Activated CD8-positive, alpha-beta memory T cell treated with anti-CD3 and anti-CD28 coated beads for 48 hours (primary cell): ENCODE measurements at places on chromosomes 7 and 10.

GRCh38 chr7:48237354-48237753 lies 66.1 kb downstream of the ABCA13 start:
- no peak for DNase-seq

DNA sequence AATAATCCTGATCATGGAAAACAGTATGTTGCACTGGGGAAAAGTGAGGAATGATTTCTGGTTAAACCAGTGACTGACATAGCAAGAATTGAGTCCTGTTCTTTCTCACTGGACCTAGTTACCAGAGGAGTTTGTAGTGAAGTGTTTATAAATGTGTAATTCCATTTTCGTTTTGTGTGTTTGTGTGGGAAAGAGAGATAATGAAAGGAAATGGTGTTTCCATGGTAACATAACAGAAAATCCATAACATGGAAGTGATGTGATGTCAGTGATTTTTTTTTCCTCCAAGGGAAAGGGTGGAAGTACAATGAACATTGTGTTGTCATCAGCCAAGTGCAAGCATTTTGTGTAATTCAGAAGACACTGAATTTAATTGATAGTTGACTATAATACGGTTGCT lies 283.9 kb downstream of the PLXDC2 start:
- DNase-seq: no peak

GRCh38 chr10:5744849-5745248 lies 60.2 kb downstream of the TASOR2 start:
- no peak for DNase-seq

- DNase-seq: no peak
Observed at GRCh38 chr7:80307227-80307856, 172.7 kb downstream of the GNAI1 start.

DNA sequence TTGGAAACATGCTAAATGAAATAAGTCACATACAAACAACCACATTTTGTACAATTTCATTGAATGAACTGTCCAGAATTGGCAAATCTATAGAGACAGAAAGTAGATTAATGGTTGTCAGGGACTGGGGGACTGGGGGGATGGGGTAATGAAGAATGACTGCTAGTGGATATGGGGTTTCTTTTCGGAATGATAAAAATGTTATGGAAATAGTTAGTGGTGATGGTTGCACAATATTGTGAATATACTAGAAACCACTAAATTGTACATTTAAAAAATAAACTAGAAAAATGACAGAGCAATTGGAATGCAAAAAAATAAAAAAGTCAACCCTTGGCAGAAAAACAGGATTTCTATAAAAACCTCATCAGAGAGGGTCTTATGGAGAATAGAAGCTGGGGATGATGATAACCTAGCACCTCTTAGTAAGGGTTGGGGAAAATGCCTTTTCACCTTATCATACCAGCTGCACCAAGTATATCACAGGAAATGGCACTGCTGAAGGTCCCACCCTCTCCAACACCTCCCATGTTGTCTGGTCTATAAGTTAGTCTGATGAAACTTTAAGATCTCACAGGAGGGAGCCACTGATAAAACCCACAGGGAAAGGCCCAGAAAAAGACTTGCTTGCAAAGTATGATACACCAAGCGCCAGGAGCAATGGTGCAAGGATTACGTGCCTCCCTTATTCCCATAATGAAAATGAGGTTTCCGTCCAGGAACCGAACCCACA lies 23.1 kb upstream of the JAZF1 start:
- DNase-seq: no peak

DNA sequence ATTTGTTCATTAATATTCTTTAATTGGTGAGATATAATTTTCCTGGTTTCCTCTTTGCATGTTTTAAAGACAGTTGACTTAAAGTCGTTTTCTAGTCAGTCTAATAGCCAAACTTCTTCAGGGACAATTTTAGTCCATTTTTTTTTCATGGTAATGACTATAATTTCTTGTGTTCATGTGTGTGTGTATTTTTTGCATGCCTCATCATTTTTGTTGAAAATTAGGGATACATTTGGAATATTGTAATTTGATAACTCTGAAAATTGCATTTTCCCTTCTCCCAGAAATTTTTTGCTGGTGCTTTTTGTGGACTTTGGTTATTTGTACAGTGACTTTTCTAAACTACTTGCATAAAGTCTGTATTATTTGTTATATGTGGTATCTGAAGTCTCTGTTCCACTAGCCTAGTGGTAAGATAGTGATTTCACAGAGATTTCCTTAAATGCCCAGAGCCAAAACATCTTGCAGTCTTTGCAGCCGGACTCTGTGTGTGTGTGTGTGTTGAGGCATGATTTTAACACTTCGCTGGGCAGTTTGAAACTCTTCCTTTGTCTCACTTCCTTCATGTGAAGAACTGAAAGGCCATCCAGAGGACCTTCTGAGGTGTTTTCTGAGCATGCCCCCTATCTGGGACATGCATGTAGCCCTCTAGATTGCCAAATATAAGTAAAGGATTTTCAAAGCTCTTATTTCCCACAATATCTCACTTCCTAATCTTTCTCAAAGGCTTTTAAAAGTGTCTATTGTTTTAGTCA lies 40.9 kb upstream of the ZNF365 start:
- DNase-seq: no peak

DNA sequence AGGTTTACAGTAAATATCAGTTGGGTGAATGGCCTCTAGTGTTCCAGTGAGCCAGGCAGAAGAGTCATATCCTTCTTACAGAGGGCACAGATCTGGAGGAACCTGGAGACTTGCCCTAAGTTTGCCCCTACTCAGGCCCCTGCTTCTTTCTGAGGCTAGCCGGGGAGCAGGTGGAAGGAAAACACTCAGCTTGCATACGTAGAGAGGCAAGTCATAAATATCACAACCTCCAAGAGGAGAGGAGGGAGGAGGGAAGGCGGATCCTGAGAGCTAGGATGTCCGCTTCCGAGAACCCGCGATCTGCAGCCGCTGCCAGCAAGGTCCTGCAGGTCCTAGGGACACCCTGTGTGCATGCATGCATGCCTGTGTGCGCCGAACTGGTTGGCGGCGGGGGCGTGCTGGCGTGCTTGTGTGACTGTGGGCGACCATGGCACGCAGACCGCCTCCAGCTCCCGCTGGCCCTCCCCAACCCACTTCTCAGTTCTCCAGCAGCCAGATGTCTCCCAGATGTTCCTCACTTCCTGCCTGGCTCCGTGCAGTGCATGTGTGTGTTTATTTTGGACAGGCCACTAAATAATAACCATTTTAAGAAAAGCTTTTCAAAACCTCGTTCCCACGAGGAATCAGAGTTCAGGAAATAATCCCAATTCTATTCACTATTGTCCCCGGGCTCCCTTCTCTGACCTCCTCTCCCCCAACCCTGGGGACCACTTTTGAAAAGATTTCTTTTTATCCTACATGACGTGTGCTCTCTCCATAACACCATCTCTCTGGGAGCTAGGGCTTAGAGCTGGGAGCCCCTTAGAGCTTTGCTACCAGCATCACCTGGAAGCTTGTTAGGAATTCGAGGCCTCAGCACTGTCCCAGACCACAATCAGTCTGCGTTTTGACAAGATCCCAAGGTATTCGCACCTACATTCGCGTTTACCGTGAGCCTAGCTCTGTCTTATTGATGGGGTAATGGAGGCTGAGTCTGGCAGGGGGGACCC lies 32.4 kb downstream of the UNC5B start:
- no peak for DNase-seq

DNA sequence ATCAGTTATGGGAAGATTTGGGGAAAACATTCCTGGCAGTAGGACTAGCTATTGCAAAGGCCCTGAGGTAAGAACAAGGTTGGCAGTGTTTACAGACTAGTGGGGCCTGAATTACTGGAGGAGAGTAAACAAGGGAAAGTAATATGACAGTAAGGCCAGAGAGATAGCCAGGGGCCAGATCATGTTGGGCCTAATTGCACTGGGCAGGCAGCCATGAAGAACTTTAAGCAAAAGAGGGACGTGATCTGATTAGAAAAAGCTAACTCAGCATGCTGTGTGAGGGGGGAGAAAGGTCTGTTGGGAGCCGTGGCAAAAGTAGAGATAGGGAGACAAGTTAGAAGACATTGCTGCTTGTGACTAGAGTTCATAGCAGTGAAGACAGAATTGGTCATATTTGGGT lies 9.2 kb downstream of the NUP42 start:
- no peak for DNase-seq

GRCh38 chr7:69840248-69840647 lies 242.0 kb downstream of the AUTS2 start:
- DNase-seq: no peak

GRCh38 chr7:51613911-51614357 lies 297.3 kb upstream of the COBL start:
- DNase-seq: no peak

- no peak for DNase-seq
Observed at GRCh38 chr7:836429-836828, 4.2 kb downstream of the SUN1 start.

GRCh38 chr7:138669364-138669763 lies 31.8 kb downstream of the SVOPL start:
- DNase-seq: no peak

- DNase-seq: no peak
Observed at GRCh38 chr10:104895541-104895940, 254.5 kb downstream of the SORCS3 start.

DNA sequence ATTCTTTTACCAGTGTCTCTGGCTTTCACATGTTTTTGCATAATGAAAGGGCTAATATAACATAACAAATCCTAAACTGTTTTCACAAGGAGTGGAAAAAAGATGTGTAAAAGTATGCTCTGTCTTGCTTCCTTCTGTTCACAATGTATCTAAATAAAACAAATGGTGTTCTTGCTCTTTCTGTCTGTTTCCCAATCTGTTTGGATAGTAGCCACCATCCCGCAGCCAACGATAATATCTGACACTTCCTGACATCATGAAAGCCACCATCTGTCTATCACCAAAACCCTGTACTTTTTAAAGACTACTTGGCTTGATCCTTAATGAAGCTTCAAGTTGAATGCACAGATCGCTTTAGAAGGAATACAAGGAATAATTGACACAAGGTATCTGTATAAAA lies 246.2 kb downstream of the ETV1 start:
- DNase-seq: no peak

DNA sequence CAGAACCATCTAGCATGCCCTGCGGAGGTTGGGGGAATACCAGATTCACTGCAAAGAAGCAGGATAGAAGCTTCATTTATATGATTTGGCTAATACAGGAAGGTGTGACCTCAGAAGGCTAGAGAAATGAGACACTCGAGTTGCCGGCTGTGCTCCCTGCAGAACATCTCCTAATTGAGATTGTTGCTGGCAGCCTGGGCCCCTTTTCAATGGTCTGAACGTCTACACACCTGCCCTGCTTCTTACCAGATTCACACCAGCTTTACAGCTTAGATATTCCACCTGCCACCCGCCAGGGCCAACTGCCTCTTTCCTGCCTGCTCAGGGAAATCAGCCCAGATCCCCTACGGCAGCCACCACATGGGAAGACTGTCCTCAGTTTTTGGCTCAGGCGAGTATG lies 475.3 kb upstream of the AUTS2 start:
- no peak for DNase-seq

GRCh38 chr7:144785521-144785920 lies 50.3 kb downstream of the TPK1 start:
- no peak for DNase-seq

GRCh38 chr7:144670218-144670617 lies 165.6 kb downstream of the TPK1 start:
- no peak for DNase-seq

GRCh38 chr7:24894429-24895221 lies 85.4 kb downstream of the OSBPL3 start:
- no peak for DNase-seq

- no peak for DNase-seq
Observed at GRCh38 chr7:101874028-101874427, 56.6 kb downstream of the CUX1 start.

DNA sequence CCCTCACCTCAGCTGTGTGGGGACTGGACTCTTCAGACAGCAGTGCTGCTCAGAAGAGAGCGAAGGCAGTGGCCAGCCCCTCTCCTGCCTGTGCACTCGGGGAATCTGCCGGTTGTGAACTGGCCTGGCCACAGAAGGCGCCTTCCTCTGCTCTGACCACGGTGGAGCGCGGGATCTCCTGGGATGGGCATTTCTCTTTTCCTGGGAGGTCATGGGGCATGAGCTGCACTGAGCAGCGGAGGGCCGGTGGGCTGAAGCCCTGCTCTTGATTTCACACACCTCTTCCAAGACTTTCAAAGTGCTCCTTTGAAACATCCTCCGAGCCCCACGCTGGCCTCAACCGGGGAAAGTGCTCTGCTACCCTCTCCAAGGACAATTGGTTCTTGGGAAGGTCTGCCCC lies 125.6 kb upstream of the FAM20C start:
- no peak for DNase-seq

DNA sequence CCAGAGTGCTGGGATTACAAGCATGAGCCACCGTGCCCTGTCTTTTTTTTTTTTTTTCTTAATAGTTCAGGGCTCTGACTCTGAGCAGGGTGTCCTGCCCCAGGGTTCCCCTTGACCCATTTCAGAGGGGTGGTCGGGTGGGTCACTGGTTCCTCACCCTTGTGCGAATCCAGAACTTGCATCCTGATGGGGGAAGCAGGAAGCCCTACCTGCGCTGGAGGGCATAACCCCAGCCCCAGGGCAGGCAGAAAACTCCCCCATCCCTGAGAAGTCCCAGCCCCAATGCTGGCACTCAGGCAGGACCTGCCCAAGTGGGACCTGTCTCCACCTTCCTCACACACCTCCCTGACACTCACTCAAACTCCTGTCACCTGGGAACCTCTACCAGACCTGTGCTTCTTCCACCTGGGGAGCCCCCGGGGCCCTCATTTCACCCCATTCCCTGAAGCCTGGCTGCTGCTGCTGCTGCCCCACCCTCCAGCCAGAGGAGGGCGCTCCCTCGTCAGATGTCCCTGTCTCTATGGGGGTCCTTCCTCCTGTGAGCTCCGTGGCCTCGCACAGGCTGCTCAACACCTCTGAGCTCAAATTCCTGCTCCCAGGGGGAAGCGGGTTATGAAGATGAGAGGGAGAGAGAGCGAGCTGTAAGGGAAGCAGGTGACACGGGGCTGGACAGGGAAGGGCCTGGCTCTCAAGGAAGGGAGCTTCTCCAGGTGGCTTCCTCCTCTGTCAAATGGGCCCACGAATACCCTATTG lies 15.1 kb upstream of the ZNF273 start:
- DNase-seq: no peak

DNA sequence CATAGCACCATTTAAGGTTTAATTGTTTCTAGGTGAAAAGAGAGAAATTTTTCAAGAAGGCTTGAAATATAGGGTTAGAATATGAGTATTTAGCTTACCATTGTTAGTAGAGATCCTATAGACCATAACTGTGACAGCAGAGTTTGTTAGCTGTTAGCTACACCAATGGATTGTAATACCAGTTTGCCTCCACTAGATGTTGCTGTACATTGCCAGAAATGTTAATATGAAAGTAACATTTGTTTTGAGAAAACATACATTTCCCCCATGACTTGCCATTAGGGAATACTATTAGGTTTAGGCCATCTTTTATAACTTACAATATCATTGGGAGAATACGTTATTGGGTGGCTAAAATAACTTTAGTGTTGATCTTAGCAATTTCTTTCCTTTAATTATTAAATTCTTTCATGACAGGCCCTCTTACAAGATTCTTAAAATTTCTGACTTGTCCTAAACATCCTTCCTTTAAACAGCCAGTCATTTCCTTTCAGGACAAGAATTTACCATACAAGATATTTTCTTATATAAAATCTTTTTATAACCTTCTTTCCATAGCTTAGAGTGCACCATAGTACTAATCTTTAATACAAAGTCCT lies 39.5 kb downstream of the ZNF117 start:
- no peak for DNase-seq

- no peak for DNase-seq
Observed at GRCh38 chr7:16881844-16882243, at the start of gene AGR3. Gene AGR3, minus strand, starts transcription at chr7:16881983. Its CDS starts 3,365 bp downstream, at chr7:16878618.
